Activated gamma-delta T cell treated with Interleukin-2 at 50 U/mL for 16 hours (primary cell): ENCODE measurements at places on chromosomes 3 and 15.
A peak's percentile ranks its signal among the peaks of the same experiment; 100 is the strongest.

- no peak for DNase-seq
Measured at GRCh38 chr15:33587773-33588172, 277.0 kb downstream of the RYR3 start.

GRCh38 chr15:20345401-20345958, 196.1 kb downstream of the GOLGA6L6 start:
- no peak for DNase-seq

DNA sequence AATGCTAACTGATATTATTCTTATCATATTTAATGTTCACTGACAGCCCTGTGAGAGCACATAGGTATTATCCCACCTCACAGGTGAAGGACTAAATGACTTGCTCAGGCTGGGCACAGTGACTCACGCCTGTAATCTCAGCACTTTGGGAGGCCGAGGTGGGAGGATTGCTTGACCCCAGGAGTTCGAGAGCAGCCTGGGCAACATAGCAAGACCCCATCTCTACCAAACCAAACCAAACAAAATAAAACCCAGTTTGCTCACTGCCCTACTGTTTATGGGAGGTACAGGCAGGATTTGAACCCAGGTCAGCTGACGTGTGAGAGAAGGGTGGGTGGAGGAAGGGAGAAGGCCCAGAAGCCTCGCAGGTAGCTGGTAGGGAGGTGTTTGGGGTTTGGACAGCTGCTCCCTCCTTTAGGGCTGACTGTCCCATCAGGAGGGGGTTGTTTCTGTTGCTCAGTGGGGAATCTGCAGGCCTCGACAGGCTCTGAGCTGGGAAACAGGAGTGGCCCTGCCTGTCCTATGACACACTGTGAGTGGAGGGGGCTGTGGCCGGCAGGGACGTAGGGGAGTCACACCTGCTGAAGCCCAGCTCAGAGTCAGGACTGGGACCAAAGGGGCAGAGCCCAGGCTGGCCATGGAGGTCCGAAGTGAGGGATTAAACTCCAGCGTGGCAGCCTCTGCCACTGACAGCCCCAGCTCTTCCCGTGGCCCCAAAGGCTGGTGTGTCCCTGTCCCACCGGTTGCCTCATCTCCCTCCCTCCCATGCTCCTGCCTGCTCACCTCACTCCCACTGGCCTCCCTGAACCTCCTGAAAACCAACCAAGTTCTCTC, 25.3 kb downstream of the BHLHE40 start:
- no peak for DNase-seq

DNA sequence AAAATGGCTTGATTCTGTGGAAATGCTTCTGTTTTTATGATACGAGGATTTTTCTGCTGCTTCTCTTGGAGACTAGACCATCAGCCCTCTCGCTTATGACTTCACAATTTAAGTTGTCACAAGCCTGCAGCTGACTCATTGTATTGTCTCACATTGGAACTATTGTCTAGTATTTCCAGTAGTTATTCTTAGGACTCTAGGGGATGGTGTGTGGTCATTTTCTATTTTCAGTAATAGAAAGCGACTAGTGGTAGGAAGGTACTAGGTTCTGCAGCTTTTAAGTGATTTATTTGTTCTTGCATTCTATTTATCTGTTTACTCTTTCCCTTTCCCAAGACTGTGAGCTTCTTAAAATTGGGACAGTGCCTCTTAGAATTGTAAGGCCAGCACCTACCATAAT, 66.3 kb upstream of the CRTC3 start:
- DNase-seq, result no peak

DNA sequence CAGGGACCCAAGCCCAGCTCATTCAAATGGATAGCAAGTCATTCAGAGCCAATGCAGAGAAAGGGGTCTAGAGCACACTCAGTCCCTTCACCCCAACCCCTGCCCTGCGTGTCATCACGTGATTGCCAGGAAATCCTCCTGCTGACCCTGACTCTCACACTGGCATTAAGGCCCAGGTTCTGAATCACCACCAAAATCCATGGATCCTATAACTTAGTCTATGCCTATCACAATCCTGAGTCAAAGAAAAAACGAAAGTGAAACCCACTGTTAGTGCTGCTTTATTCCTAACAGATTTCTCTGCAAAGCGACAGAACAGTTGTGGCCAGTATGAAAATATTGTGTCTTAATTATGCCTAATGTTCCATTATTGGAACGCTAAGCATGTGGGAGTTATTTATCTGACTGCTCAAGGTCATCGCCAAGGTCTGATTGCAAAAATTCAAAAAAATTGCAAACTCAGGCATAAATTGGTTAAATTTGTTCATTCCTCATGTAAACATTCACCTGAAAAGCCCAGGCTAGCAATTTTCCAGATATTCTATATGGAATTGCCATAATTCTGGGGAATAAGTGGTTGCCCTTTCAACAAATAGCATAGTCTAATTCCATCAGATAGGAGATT, 108.7 kb upstream of the EIF1B start:
- no peak for DNase-seq

GRCh38 chr3:4417449-4417848, 49.6 kb downstream of the SUMF1 start:
- no peak for DNase-seq

DNA sequence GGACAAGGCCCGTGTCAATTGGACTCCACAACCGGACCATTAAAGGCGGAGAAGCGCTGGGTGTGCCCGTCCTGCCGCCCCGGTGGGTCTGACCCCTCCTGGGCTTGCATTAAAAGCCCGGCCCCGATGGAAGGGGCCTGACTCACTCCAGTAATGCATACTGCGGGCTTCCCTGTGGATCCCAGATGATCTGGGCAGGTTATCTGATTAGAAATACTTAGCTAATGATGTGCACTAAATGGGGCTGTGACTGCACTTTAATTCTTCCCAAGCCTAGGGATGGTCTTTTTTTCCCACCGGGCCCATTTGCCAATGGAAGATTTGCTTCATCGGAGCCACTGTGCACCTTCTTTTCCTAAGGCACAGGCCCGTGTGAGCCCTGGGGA, 124.9 kb downstream of the TMEM266 start:
- DNase-seq, result no peak

DNA sequence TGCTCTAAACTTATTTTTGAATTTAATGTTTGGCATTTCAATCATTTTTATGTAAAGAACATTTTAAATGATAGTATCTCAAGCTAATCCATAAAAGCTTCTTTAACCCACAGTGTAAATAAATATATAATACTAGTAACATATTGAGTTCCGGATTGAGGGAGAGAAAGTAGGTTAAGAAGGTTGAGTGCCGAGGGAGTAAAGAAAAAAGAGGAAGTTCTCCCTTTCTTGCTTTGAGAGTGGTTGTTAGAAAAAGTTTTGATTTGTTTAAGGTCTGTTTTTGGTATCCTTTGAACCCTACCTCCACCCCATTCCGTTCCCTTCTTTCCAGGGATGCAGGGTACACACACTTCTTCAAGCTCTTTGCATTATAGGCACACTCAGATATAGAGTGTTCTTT, 130.8 kb downstream of the VPS8 start:
- DNase-seq, result no peak

GRCh38 chr3:13011573-13012220, 61.5 kb downstream of the IQSEC1 start:
- DNase-seq, result peak; percentile 83

DNA sequence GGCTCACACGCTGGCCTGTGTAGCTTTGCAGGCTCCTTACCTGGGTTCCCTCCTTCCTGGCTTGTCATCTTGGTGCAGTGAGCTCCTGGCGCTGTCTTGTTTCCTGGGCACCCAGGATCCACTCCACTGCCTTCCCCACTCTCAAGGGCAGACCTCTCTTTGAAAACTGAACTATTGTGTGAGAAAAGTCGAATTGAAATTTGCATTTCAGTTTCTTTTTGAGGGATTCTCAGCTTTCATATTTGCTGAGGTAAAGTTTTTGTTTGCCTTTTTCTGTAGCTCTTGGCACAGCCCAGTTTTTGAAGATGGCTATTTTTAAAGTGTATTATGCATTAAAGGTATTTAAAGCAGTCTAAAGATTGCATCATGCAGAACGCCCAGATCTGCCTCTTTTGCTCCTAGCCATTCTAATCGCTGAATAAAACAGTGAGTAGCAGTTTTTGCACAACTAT, 70.1 kb downstream of the CCK start:
- no peak for DNase-seq

DNA sequence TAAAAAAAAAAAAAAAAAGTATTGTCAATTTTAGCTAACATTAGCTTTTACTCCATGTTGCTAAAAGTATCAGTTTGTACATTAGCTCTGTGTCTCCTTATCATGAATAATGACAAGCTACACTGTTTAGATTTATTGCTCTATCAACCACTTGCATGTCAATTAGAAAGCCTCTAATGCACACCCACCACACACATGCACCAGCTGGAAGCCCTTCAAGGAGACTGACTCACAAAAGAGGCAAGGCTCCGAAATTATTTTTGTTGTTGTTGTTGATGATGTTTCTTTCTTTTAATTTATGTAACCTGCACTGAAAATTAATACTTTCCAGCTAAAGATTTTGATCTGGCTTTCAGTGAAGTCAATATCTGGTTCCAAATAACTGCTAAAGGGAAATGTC, 71.5 kb downstream of the ETFA start:
- DNase-seq, result no peak

GRCh38 chr3:52079958-52080357, 23.6 kb upstream of the DUSP7 start:
- DNase-seq, result no peak

DNA sequence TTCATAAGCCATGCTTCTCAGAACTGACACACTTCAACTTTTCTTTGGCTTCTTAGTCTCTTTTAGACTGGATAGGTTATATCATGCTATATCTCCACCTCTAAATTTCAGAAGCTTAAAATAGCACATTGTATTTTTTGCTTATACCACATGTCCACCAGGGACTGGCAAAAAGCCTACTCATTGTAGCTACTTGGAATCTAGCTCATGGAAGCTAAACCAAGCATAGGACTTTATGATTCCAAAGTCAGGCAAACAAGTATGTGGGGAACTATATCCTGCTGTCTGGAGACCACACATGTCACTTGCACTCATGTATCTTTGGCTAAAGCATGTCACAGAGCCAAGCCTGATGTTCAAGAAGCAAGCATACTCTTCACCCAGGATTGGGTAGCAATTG, 245.0 kb upstream of the RASGRP1 start:
- DNase-seq, result no peak

DNA sequence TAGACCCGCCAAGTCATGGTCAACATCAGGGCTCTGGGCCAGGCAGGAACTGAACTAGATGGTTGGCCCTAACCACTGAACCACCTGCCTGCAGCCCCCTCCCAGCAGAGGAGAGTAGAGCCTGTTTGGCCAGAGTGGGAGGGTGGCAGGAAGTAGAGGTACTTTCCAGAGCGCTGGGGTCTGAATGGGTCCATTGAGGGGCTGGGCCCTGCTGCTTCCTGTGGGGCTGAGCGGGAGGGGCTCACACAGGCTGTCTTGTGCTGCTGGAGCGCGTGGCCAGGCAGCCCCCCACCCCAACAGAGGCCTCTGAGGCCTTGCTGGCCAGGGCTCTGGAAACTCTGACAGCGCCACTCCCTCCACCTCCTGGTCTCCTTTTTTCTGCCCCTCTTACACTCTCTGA, 17.4 kb downstream of the CSPG4 start:
- DNase-seq, result no peak

DNA sequence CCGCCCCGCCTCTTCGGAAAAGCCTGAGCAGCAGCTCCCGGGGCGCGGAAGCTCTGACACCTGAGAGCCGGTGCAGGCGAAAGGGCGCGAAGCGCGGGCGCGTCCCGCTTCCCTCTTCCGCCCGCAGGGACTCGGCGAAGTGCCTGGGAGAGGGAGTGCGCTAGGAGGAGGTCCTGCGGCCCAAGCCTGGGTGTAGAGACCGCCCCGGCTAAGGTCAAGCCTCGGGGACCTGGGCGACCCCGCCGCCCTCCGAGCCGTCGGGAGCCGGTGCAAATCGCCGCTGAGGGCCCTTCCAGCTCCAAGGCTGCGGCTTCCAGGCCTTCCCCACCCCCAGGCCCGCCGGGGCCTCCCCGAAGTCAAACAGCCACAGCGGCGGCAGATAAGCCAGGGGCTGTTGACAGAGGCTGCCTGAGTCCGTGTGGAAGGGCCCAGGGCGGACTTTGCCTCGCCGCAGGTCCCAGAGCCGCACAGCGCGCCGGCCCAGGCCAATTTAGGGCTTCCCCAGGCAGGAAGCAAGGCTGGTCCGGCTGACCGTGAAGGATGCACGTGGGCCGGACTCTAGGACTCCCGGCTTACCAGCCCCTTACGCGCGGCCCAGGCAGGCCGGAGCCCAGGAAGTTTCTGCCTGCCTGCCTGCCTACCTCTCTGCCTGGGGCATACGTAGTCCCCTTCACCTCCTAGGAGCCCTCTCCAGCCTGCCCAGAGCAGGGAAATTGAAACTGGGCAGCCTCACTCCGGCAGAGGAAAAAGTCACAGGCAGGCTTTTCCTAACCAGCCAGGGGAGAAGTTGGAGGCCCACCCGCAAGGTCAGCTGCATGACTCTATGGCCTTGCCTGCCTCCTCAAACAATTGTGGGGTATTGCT, 2.3 kb downstream of the ITPKA start:
- DNase-seq, result no peak

DNA sequence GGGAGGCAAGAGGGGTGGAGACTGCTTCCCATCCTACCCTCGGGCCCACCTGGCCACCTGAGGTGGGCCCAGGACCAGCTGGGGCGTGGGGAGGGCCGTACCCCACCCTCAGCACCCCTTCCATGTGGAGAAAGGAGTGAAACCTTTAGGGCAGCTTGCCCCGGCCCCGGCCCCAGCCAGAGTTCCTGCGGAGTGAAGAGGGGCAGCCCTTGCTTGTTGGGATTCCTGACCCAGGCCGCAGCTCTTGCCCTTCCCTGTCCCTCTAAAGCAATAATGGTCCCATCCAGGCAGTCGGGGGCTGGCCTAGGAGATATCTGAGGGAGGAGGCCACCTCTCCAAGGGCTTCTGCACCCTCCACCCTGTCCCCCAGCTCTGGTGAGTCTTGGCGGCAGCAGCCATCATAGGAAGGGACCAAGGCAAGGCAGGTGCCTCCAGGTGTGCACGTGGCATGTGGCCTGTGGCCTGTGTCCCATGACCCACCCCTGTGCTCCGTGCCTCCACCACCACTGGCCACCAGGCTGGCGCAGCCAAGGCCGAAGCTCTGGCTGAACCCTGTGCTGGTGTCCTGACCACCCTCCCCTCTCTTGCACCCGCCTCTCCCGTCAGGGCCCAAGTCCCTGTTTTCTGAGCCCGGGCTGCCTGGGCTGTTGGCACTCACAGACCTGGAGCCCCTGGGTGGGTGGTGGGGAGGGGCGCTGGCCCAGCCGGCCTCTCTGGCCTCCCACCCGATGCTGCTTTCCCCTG, 2.2 kb upstream of the FES start:
- no peak for DNase-seq

GRCh38 chr3:156644958-156645357, 29.4 kb upstream of the TIPARP start:
- DNase-seq, result no peak

- no peak for DNase-seq
Measured at GRCh38 chr15:60614028-60614427, 135.1 kb upstream of the ICE2 start.

DNA sequence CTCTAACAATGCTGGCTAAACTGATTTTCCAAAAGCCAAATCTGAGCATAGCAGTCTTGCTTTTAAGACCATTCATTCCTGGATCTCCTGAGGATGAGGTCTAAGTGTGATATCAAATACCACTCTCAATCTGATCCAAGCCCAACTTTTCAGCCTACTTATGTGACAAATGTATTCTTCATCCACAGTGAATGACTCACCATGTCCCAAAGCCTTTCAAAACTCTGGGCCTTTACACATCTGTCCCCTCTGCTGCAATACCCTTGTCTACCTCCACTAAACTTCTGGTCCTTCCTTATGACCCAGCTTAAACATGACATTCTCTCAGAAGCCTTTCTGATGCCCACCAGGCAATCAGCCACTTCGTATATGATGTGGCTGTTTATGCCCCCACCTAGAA, 4.6 kb downstream of the ANAPC13 start:
- no peak for DNase-seq
